ENCODE measurements at places on chromosomes 16 and 17. TPM values are rescaled to one million over a fixed set of nuclear protein-coding genes. Genes with fewer than 3 reads are reported as not detected.

DNA sequence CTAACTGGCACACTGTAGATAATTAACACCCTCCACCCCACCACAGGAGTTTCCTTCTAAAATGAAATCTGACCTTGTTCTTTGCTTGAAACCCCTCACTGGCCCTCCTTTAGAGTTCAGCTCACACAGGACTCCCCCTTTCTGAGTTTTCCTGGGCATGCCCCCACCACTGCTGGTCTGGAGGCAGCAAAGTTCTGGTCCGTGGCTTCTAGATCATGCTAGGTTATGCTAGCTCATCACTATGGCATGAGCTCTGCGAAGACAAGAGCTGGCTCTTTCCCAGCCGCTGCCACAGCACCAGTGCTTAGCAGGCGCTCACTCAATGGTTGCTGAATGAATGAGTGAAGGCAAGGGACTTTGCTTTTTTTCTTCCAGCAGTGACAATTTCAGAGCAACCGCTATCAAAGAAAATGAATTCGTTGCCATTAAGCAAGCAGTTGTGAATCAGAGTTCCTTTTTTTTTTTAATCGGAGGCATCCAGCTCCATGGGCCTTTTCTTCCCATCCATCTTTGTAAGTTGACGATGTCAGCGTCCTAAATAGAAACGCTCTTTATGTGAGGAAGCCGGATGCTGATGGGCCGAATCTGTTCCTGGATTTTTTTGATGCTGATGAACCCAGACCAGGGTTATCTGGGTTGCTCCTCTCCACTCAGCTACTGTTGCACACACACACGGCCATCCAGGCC lies 80.8 kb upstream of the NOL11 start:
- peaks cover 18% of the 10 kb centered on the region for H3K36me3 ChIP-seq
- DNase-seq, result no peak
- peaks cover 2% of the 10 kb centered on the region for H3K4me1 ChIP-seq
- H3K27me3 ChIP-seq, result no peaks in the 10 kb centered on the region
- peak overlapping the region; percentile 25 for H3K27ac ChIP-seq
- H3K4me3 ChIP-seq, result no peak overlapping the region

DNA sequence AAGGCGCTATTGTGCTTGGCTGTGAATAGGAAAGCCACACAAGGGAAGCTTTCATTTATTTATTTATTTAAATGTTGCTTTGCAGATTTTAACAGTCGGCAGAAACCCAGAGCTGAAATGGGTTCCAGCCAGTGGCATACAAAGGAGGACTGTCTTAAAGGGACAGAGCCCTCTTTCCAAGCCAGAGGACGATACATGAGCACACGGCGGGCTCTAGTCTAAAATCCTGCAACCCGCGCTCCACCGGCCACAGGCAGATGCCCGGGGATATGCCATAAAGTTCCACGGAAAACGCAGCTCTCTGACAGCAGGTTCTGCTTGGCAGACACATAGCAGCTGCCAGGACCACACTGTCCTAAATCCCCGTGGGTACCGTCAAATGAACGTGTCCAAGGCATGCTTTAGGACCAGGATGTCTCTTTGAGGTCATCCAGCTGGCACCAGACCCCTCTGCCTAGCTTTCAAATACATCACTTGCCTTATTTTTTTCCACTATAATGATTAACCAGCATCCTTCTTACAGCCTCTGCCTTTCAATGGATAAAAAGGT lies 64.6 kb downstream of the CYTH1 start:
- peaks cover 90% of the 10 kb centered on the region for H3K4me1 ChIP-seq
- H3K27me3 ChIP-seq, result no peaks in the 10 kb centered on the region
- no peak for DNase-seq
- peak overlapping the region; percentile 89 for H3K27ac ChIP-seq

GRCh38 chr17:1154704-1155103 lies 25.1 kb downstream of the ABR start:
- H3K4me3 ChIP-seq, result no peak overlapping the region
- H3K27me3 ChIP-seq, result no peaks in the 10 kb centered on the region
- no peak for DNase-seq
- no peaks in the 10 kb centered on the region for H3K4me1 ChIP-seq

DNA sequence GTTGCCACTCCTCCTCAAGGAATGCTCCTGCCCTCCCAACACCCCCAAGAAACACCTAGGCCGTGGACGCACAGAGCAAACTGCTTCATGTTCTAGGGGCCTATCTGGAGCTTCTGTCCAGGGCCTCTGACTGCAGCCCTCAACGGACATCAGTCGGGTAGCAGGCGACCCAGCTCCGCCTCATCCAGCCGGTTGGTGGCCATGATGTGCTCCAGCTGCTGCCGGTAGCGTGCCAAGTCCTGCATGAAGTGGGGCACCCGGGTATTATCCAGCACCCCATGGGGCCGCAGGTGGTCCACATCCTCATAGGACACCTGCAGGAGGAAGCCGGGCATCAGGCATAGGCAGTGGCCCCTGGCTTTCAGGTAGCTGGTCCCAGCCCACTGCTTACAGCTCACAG lies 6.3 kb downstream of the NOL3 start:
- peaks cover 10% of the 10 kb centered on the region for H3K36me3 ChIP-seq
- H3K4me1 ChIP-seq, result peaks cover 41% of the 10 kb centered on the region
- no peak overlapping the region for H3K4me3 ChIP-seq
- H3K27me3 ChIP-seq, result peaks cover 55% of the 10 kb centered on the region

GRCh38 chr17:75010683-75011400 lies 1.6 kb upstream of the MRPL58 start:
- H3K36me3 ChIP-seq, result peaks cover 9% of the 10 kb centered on the region
- peak overlapping the region; percentile 88 for H3K4me3 ChIP-seq
- peaks cover 31% of the 10 kb centered on the region for H3K4me1 ChIP-seq
- H3K27ac ChIP-seq, result peak overlapping the region; percentile 65
- peak; percentile 31 for DNase-seq

DNA sequence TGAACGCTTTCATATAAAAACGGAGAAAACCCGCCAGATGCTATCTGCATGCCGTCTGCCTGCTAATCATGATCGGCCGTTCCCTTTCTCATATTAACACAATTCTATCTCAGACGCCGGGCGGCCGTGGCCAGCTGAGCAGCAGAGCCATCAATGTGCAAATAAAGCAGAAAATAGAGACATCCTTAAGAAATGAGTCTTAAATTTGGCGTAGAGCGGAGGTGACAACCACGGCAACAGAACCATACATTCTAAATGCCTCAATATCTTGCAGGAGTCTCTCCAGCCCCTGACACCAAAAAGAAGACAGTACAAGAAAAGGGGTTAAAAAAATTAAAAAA lies 2.7 kb upstream of the IRX5 start:
- H3K27me3 ChIP-seq, result peaks cover 53% of the 10 kb centered on the region
- H3K27ac ChIP-seq, result peak overlapping the region; percentile 71
- peaks cover 10% of the 10 kb centered on the region for H3K36me3 ChIP-seq

DNA sequence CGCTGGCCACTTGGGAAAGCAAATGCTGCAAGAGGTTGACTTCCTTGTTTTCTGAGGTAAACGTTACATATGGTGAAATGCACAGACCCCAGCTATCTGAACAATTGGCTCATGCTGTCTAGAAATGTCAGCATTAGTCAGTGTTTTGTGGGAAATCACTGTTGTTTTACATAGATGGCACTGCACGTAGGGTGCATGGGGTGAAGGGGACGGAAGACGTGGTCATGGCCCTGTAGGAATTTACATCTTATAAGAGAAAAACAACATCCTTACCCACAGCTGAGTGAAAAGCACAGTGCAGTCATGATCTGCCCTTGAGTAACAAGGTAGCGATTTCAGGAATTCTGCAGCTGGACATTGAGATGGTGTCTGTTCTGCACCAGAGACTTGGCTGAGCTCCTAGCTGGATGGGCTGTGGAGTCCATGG lies 15.2 kb downstream of the RPTOR start:
- peaks cover 6% of the 10 kb centered on the region for H3K36me3 ChIP-seq
- no peak overlapping the region for H3K4me3 ChIP-seq
- no peaks in the 10 kb centered on the region for H3K27me3 ChIP-seq
- H3K27ac ChIP-seq, result no peak overlapping the region

DNA sequence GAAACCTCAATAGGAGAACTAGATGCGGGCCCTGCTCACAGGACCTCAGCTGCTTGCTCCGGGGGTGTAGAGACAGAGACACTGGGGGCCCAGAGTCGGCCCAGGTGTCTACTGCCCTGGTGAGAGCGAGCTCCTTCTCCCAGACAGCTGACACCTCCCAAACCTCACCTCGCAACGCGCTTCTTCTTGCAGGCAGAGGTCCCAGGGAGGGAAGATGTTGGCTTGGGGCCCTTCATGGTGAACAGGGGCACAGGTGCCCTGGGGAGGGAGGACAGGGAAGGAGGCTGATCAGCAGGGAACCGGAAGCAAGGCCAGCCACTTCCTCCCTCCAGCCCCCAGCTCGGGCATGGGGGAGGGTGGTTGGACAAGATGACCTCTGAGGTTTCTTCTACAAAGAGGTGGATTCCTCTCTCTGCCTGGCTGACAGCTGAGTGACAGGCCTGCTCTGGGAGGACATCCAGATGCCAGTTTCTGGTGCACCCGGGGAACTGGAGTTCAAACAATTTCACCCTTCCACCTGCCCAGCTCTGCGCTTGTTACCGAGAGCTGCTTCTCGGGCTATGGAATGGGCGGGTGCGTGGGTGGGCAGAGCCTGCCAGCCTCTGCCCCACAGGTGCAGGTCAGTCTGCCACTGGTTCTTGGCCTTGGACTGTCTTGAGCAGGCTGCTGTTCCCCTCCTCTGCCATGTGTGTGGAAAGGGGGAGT lies 11.7 kb upstream of the GFAP start:
- no peaks in the 10 kb centered on the region for H3K4me1 ChIP-seq
- no peak overlapping the region for H3K27ac ChIP-seq
- H3K36me3 ChIP-seq, result peaks cover 19% of the 10 kb centered on the region
- DNase-seq, result no peak

GRCh38 chr16:50801036-50801435 lies 59.1 kb downstream of the CYLD start:
- peak overlapping the region; percentile 59 for H3K27ac ChIP-seq
- no peak for DNase-seq
- no peak overlapping the region for H3K4me3 ChIP-seq
- H3K36me3 ChIP-seq, result peaks cover 21% of the 10 kb centered on the region

DNA sequence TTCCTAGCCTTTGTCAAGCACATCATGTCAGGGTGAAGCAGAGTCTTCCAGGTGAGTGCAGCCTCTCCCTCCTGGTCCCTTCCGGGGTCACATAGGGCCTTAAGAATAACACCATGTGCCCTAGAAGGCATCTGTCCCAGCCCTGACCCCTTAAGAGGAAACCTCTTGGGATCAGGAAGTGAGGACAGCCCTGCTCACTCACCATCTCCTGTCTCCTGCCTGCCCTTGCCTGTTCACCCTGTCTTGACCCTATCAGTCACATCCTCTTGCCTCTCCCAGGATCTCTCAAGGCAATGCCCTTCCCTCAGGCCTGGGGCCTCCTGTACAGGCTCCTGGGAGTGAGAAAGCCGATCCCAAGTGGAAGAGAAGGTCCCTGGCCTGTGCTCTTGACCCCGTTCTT lies 13.9 kb downstream of the MYL4 start:
- no peaks in the 10 kb centered on the region for H3K27me3 ChIP-seq
- H3K36me3 ChIP-seq, result no peaks in the 10 kb centered on the region
- no peak for DNase-seq
- peak overlapping the region; percentile 3 for H3K27ac ChIP-seq
- H3K4me1 ChIP-seq, result peaks cover 34% of the 10 kb centered on the region

- no peaks in the 10 kb centered on the region for H3K36me3 ChIP-seq
- no peak within 1 kb of the TSS for H3K4me3 ChIP-seq
- peaks cover 11% of the 10 kb centered on the region for H3K4me1 ChIP-seq
- H3K27ac ChIP-seq, result no peak within 1 kb of the TSS
- DNase-seq, result peak; percentile 61
- peaks cover 66% of the 10 kb centered on the region for H3K27me3 ChIP-seq
Observed at GRCh38 chr16:86566601-86566965, at the start of gene FOXC2. Gene FOXC2, plus strand, starts transcription at chr16:86566829. Its CDS starts 507 bp downstream, at chr16:86567336.

- H3K4me1 ChIP-seq, result peaks cover 14% of the 10 kb centered on the region
- no peak overlapping the region for H3K4me3 ChIP-seq
- no peak for DNase-seq
- H3K27me3 ChIP-seq, result no peaks in the 10 kb centered on the region
- no peaks in the 10 kb centered on the region for H3K36me3 ChIP-seq
- no peak overlapping the region for H3K27ac ChIP-seq
Observed at GRCh38 chr17:32575852-32576251, 89.1 kb downstream of the CDK5R1 start.

GRCh38 chr17:61835606-61836005 lies 27.7 kb downstream of the BRIP1 start:
- no peak overlapping the region for H3K4me3 ChIP-seq
- H3K27me3 ChIP-seq, result no peaks in the 10 kb centered on the region
- no peaks in the 10 kb centered on the region for H3K4me1 ChIP-seq
- no peaks in the 10 kb centered on the region for H3K36me3 ChIP-seq
- no peak overlapping the region for H3K27ac ChIP-seq
- DNase-seq, result no peak

DNA sequence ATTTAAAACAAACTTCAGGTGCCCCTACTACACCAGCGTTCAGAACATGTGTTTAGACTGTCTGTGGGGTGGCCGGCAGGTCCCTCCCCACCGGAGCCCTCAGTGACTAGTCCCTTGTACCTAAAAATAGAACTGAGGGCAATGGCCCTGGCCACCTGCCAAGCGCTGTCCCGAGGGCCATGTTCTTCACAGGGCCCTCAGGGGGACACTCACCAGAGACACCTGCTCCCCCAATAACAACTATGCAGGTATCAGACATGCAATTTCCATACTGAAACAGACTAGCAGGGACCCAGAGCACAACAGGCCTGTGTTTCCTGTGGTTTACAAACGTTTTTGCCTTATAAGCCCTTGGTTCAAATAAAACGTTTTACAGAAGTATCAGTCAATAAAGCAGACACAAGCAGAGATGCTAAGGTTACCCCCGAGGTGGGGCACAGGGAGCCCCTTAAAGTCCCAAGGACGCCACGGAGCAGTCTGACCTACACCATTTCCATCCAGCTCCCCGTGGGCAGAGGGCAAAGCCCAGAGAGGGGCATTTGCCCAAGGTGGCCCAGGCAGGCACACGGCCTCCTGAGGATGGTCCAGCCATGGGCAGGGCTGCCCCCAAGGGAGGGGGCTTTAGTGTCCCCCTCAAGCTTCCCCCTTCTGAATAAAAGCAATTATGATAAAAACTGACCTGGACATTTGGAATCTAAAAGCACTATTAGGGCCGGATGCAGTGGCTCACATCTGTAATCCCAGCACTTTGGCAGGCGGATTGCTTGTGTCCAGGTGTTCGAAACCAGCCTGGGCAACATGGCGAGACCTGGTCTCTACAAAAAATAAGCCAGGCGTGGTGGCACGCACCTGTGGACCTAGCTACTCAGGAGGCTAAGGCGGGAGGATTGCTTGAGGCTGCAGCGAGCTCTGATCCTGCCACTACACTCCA lies 896 bp upstream of the MYLK3 start:
- no peak overlapping the region for H3K4me3 ChIP-seq
- no peaks in the 10 kb centered on the region for H3K36me3 ChIP-seq
- no peaks in the 10 kb centered on the region for H3K27me3 ChIP-seq
- no peak for DNase-seq

- H3K27me3 ChIP-seq, result no peaks in the 10 kb centered on the region
- no peak overlapping the region for H3K4me3 ChIP-seq
- H3K4me1 ChIP-seq, result peaks cover 21% of the 10 kb centered on the region
- no peak for DNase-seq
- H3K36me3 ChIP-seq, result peaks cover 26% of the 10 kb centered on the region
Observed at GRCh38 chr16:24925163-24925562, 79.4 kb downstream of the SLC5A11 start.

Gene ZPBP2
- total RNA-seq, result not detected

Gene KRTAP17-1
- total RNA-seq, result not detected

Gene PLEKHG4
- total RNA-seq, result 17.3 TPM

Gene NPLOC4
- total RNA-seq, result 75.9 TPM

Gene DNAH17
- 0.45 TPM for total RNA-seq

Gene PROCA1
- total RNA-seq, result 5.0 TPM

Gene ABCA10
- not detected for total RNA-seq
